ENCODE measurements at places on chromosomes 5 and 9.

DNA sequence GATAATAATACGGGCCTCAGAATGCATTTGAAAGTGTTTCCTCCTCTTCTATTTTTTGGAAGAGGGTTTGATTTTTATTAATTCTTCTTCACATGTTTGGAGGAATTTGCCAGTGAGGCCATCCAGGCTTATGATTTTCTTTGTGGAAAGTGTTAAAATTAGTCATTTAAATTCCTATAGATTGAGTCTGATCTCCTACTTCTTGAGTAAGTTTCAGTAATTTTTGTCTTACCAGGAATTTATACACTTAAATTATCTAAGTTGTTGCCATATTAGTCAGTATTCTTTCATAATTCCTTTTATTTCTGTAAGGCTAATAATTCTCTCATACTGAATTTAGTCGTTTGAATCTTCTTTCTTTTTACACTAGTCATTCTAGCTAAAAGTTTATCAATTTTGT, 25.2 kb upstream of the HAPLN1 start:
- H3K27ac ChIP-seq, result no peak overlapping the region
- peaks cover 7% of the 10 kb centered on the region for H3K4me1 ChIP-seq
- no peak overlapping the region for H3K4me3 ChIP-seq
- no peaks in the 10 kb centered on the region for H3K36me3 ChIP-seq
- no peak for DNase-seq

- no peak overlapping the region for H3K27ac ChIP-seq
- H3K4me3 ChIP-seq, result no peak overlapping the region
- H3K36me3 ChIP-seq, result no peaks in the 10 kb centered on the region
Observed at GRCh38 chr5:6725421-6725820, 12.2 kb downstream of the TENT4A start.

DNA sequence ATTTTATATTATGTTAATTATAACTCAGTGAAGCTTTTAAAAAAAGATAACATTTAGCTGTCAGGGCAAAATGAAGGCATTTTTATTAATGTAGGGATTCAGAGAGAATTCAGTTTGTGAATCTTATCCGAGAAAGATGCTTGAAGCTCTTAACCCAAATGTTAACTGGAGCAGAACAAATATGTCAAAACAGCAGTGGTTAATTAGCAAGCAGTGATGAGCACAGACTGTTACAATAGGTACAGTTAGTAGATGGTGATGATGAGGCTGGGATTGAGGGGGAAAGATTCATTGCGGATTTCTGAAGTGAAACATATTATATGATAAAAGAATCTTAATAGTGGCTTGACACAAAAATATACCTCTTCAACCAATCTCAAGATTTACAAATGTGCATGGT, 356.7 kb downstream of the DIRAS2 start:
- no peak overlapping the region for H3K27ac ChIP-seq
- no peaks in the 10 kb centered on the region for H3K36me3 ChIP-seq
- DNase-seq, result no peak
- no peaks in the 10 kb centered on the region for H3K27me3 ChIP-seq
- H3K4me3 ChIP-seq, result no peak overlapping the region
- no peaks in the 10 kb centered on the region for H3K4me1 ChIP-seq

DNA sequence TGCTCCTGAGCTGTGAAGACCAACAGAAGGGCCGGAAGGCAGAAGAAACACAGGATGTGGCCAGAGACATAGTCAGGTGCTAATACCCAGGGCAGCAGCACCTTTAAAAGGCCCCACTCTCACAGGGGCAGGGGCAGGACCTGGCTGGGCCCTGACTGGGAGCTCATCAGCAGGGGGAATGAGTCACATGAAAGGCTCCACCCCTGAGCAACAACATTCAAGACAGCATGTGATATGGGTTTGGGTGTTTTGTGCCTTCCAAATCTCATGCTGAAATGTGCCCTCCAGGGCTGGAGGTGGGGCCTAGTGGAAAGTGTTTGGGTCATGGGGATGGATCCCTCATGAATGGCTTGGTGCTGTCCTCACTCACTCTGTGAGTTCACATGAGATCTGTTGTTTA, 181.7 kb downstream of the ERCC6L2 start:
- no peak for DNase-seq
- no peak overlapping the region for H3K27ac ChIP-seq
- H3K36me3 ChIP-seq, result no peaks in the 10 kb centered on the region
- H3K4me3 ChIP-seq, result no peak overlapping the region

DNA sequence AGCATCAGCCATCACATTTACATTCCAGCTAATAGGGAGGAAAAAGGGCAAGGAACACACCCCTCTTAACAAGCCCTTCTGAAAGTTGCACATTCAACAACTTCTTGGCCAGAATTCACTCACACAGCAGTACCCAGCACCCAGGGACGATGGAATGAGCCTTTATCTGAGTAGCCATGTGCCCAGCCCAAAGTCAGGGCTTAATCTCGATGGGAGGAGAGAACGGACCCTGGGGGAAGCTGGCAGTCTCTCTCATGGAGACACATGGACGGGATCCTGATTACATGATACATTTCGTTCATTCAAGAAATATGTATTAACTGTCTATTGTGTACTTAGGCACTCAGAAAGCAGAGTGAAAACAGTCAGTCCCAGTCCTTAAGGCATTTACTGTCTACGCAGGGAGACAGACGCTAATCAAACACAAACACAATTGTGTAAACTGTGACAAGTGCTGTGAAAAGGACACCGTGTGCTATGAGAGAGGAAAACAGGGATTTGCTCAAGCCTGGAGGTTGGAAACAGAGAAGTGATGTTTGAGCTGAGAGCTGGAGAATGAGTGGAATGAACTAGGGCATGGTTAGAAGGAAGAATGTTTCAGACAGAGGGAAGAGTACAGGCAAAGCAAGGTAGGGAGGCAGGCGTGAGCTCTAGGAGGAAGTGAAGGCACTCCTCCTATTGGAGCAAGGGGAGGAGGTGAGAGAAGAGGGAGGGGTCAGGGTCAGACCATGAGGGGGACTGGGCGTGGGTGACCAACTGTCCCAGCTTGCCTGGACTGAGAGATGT, 7.4 kb downstream of the OTULINL start:
- H3K4me1 ChIP-seq, result no peaks in the 10 kb centered on the region
- H3K27me3 ChIP-seq, result no peaks in the 10 kb centered on the region
- no peak for DNase-seq
- no peak overlapping the region for H3K4me3 ChIP-seq
- no peaks in the 10 kb centered on the region for H3K36me3 ChIP-seq
- no peak overlapping the region for H3K27ac ChIP-seq

DNA sequence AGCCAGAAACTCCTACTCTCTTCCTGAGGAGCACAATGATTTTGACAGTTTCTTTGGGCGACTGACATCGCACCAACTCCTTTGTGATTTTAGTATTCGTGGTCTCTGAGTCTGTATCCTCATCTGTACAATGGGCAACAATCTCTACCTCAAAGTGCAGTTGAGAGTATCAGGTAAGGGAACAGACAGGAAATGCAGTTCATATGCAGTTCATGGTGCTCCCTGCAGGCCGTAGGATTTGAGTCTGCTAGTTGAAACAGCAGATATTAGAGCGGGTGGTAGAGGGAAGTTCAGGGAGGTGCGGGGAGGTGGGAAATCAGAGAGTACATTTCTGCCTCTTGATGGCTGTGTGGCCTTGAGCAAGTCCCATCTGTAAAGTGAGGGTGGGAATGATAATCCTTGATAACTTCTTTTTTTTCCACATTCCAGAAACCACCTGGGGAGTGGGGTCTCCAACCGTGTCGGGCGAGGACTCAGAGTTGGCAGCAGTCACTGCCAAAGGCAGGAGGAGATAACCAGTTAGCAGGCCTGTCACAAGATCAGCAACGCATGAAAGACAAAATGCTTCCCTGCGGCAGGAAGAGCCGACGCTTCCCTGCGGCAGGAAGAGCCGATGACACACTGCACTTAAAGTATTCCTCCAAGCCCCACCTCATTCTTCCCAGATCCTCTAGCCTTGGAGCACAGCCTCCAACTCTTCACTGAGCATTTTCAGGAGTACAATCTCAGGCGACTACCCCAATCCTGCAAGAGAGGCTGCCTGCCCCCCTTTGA, 6.0 kb upstream of the NEK6 start:
- H3K27me3 ChIP-seq, result no peaks in the 10 kb centered on the region
- DNase-seq, result no peak
- no peaks in the 10 kb centered on the region for H3K4me1 ChIP-seq
- no peak overlapping the region for H3K27ac ChIP-seq
- no peaks in the 10 kb centered on the region for H3K36me3 ChIP-seq
- no peak overlapping the region for H3K4me3 ChIP-seq

DNA sequence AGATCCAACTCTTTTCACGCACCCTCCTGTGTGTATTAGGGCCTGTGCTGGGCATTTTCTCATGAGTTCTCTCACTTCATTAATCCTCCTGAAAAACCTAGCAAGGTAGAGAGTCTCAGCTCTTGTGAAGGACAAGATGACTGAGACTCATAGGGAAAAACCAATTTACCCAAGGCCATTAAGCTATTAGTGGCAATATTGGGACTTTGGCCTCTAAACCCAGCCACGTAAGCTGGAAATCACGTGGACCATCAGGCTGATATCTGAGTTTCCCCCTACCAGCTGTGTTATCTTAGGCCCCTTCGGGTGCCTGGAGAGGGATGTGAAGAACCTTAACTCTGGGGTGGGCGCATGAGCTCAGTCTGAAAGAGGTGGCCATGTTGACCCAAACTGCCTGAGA, 80.7 kb downstream of the ANKH start:
- H3K27me3 ChIP-seq, result no peaks in the 10 kb centered on the region
- no peaks in the 10 kb centered on the region for H3K4me1 ChIP-seq
- DNase-seq, result no peak
- no peaks in the 10 kb centered on the region for H3K36me3 ChIP-seq
- no peak overlapping the region for H3K4me3 ChIP-seq

GRCh38 chr9:90905822-90906221, 104.2 kb downstream of the SYK start:
- DNase-seq, result no peak
- H3K27me3 ChIP-seq, result no peaks in the 10 kb centered on the region
- H3K4me1 ChIP-seq, result no peaks in the 10 kb centered on the region
- H3K4me3 ChIP-seq, result no peak overlapping the region
- no peak overlapping the region for H3K27ac ChIP-seq

DNA sequence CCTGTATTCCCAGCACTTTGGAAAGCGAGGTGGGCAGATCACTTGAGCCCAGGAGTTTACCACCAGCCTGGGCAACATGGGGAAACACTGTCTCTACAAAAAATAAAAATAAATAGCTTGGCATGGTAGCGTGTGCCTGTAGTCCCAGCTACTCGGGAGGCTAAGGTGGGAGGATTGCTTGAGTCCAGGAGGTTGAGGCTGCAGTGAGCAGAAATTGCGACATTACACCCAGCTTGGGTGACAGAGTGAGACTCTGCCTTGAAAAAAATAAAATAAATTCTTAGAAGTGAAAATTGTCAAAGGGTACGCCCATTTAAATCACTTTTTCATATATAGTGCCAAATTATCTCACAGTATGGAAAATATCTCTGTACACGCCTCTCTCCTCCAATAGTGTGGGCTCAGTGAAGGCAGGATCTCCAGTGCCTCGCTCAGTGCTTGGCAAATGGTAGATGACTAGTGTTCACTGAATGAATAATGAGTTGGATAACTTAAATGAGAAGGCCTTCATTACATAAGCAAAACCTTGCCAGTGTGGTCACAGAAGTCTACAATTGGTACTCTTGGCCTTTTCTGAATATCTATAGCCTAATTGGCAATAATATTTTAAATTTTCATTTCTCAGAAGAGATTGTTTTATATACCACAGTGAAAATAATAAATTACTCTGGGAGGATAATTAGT, 9.4 kb upstream of the CCL28 start:
- H3K27ac ChIP-seq, result peak overlapping the region; percentile 2
- no peaks in the 10 kb centered on the region for H3K27me3 ChIP-seq
- DNase-seq, result no peak
- peaks cover 12% of the 10 kb centered on the region for H3K4me1 ChIP-seq

DNA sequence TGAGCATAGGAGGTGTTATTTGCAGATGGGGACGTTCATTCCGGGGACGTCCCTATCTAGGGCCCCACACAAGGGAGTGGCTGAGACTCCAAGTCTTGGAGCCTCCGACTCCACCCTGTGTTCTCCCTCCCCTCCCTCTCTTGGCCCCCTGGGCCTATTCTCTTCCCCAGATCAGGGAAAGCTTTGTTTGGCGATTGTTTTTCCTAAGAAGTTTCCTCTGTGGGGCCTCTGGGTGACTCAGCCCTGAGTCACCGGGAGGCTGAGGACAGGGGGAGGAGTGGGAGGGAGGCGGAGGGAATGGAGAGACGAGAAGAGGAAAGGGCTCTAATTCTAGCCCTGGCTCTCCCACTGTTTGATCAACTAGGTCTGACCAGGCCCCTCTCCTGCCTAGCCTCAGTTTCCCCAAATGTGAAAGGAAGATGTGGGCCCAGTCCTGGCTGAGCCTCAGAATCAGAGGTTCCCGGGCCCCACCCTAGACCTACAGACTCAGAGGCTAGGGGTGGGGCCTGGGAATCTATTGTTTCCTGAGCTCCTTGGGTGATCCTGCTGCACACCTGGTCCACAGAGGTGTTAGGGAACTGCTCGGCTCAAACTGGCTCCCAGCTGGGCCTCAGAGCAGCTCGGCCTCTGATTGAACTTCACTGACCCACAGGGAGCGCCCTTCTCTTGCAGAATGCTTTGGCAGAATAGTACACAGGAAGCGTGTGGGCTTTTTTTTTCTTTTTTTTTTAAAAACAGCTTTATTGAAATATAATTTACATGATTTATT, 19.2 kb downstream of the GSN start:
- peak; percentile 96 for DNase-seq
- H3K27me3 ChIP-seq, result no peaks in the 10 kb centered on the region
- H3K4me3 ChIP-seq, result no peak overlapping the region
- peaks cover 53% of the 10 kb centered on the region for H3K4me1 ChIP-seq

DNA sequence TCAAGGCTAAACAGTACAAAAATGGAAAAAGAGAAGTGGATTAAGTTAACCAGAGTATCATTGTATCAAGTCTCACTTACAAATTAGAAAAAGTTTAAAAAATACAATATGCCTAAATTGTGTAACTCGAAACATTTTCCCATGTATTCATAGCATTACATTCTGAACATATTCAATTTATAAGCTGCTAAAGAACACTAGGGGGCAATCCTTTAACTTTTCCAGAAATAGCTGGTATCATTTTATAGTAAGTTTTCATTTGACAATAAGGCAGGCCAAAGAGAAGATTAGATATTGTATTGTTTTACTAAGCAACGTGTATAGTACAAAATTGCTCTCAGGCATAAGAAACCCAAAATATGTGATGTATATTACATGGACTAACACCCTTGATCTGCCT, 234.6 kb downstream of the ADGRV1 start:
- no peaks in the 10 kb centered on the region for H3K4me1 ChIP-seq
- no peak overlapping the region for H3K27ac ChIP-seq
- DNase-seq, result no peak
- H3K36me3 ChIP-seq, result no peaks in the 10 kb centered on the region
- H3K4me3 ChIP-seq, result no peak overlapping the region
- no peaks in the 10 kb centered on the region for H3K27me3 ChIP-seq

DNA sequence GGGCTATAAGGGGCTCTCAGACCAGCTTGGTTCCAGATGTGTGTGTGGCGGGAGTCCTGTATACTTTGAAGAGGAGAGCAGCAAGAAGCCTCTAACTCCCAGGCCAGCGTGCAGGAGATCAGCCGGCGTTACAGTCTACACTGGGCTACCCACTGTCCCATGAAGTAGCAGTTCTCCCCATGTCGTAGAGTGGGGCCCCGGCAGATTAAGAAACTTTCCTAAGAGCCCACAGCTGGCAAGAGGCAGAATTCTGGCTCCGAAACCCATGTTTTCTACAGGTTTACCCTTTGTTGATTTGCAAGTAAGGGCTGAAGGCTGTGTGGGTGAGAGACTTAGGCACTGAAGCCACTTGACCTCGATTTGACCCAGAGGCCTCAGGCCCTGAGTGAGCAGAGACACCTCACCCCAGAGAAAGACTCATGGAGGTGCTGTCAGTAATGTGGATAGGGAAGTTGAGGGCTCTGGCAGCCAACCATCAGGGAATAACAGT, 881 bp upstream of the B4GALT1 start:
- H3K4me3 ChIP-seq, result peak overlapping the region; percentile 53
- peaks cover 59% of the 10 kb centered on the region for H3K4me1 ChIP-seq
- H3K36me3 ChIP-seq, result no peaks in the 10 kb centered on the region
- H3K27ac ChIP-seq, result peak overlapping the region; percentile 98
- no peaks in the 10 kb centered on the region for H3K27me3 ChIP-seq
- peak; percentile 33 for DNase-seq
